ENCODE measurements at places on chromosomes 1 and 21. TPM values are rescaled to one million over a fixed set of nuclear protein-coding genes. Genes with fewer than 3 reads are reported as not detected.

The DPM3 gene
- total RNA-seq: 63.7 TPM

The ZNF692 gene
- total RNA-seq: 13.6 TPM

The FALEC gene
- 1.6 TPM for total RNA-seq

The LCA5L gene
- total RNA-seq: 0.52 TPM

The CITED4 gene
- 0.47 TPM for total RNA-seq

The ODR4 gene
- total RNA-seq: 18.8 TPM

The ANXA9 gene
- total RNA-seq: 0.63 TPM

The ASCL5 gene
- not detected for total RNA-seq

The TRAF3IP3 gene
- not detected for total RNA-seq

The DENND2D gene
- total RNA-seq: 8.9 TPM

The ACBD6 gene
- 76.6 TPM for total RNA-seq

The TAL1 gene
- not detected for total RNA-seq

The RALGPS2 gene
- total RNA-seq: 57.4 TPM

The KLHDC8A gene
- not detected for total RNA-seq

The MCOLN2 gene
- 3.0 TPM for total RNA-seq

The CRNN gene
- under 0.01 TPM for total RNA-seq

The ADGRB2 gene
- 10.6 TPM for total RNA-seq

The SPRR2B gene
- total RNA-seq: not detected

The MXRA8 gene
- total RNA-seq: 326 TPM
